ENCODE measurements at places on chromosomes 5 and 9.

DNA sequence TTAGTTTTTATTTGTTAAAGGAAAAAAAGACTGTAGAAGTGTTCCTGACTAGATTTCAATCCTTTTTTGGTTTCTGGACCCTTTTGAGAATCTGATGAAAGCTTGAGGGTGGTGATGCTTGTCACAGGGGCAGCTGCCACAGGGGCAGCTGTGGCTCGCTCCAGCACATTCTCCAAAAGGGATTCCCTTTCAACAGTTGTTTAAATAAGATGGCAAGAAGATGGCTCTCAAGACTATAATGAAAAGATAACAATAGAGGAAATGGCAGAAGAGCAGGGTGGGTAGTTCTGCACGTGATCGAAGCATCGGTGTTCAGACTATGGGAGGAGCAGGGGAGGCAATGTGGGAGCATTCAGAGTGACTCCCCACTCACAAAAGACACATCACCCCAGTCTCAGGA, 46.5 kb upstream of the TNFAIP8 start:
- DNase-seq = no peak

GRCh38 chr9:97638666-97639065, 5.0 kb downstream of the NCBP1 start:
- no peak for DNase-seq

DNA sequence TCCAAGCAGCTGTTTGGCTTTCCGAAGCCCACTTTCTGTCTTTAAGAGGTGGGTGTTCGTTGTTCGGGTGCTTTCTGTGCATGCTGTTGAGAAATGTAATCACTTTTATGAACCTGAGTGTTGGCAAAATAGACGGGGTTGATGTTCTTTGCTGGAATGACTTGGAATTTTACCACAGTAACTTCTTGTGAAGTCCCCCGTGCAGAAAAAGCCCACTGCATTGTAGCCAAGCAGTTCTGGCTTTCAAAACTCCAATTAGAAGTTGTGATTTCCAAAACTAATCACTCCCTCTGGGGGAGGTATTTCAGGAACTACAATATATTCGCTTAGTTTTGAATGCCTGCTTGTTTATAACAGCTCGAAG, 111.1 kb downstream of the PAM start:
- DNase-seq = no peak

GRCh38 chr5:40276426-40277102, 403.2 kb upstream of the PTGER4 start:
- DNase-seq = no peak

GRCh38 chr5:178180141-178180863, 6.9 kb downstream of the GMCL2 start:
- DNase-seq = no peak

DNA sequence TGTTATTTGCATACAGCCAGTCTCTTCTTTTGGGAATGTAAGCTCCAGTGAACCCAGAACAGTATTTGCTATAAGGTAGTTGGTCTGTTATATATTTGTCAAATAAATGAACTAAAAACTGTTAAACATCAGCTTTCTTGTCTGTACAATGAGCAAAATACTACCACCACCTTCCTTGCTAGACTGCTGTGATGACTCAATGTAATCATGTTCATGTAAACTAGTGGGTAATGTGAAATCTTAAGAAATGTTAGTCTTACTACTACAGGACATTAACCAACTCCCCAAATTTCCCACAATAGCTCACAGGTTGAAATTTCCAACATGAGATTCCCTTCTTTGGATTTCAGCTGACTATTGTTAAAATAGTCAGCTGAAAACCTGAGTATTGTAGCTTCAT, 176.1 kb downstream of the TRPM3 start:
- DNase-seq = no peak

GRCh38 chr5:122145906-122146305, 16.6 kb downstream of the ZNF474 start:
- no peak for DNase-seq

DNA sequence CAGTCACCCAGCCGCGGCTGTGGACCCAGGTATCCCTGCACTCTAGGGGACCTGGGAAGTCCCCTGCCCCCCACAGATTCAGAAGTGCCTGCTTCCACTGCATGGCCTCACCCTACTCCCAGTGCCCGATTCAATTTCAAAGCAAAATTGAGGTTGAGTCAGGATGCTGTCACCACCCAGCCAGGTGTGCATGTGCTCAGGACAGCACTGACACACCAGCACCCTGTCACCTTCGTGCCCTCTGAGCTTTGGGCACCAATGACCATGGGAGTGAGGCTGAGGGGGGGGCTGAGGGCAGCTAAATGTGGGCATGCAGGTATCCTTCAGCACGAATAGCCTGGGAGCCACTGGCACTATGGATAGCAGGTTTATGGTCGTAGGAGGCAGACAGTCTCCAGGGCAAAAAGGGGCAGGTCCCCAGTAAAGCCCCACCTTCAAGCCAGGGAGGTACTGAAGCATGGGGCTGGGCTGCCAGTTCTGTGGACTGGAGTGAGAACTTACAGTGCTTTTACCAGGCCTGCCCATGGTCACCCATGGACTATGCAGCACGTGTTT, 1151.6 kb upstream of the CDH6 start:
- no peak for DNase-seq

DNA sequence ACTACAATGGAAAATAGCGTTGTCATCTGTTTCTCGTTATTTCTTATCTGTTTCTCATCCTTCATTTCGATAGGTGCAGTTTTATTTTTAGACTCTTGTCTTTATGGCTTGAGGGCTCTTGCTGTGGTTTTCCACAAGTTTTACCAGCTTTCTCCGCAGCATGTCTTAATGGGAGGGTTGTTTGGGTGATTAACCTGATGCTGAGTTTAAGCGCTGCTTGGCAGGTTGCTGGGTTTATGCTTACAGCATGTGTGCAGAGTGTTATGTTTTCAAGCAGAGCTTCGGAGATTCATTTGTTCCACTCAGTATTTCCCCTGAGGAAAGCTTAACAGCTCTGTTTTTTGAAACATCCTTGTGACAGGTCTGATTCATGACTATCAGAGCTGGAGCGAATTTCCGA, 154.0 kb downstream of the SLC12A2 start:
- DNase-seq = no peak

DNA sequence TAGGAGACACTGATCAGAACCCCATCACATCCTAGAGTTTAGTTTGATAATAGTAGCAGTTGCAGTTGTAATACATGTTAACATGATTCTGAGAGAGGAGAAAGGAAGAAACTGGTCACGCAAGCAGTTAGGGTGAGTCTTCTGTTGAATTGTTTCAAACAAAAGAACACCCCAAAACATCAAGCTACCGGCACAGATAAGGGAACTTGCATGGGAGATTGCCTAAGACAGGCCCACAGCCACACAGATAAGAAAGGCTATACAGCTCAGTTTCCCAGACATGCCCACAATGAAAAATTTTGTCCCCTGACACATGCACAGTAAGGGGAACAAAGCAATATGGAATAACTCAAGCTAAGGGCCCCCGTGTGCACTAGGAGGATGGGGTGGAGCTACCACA, 15.9 kb downstream of the HSPB3 start:
- no peak for DNase-seq

GRCh38 chr9:131271506-131271931, 4.8 kb downstream of the FAM78A start:
- DNase-seq = no peak

GRCh38 chr5:172816925-172817562, 17.0 kb upstream of the ERGIC1 start:
- DNase-seq = no peak

DNA sequence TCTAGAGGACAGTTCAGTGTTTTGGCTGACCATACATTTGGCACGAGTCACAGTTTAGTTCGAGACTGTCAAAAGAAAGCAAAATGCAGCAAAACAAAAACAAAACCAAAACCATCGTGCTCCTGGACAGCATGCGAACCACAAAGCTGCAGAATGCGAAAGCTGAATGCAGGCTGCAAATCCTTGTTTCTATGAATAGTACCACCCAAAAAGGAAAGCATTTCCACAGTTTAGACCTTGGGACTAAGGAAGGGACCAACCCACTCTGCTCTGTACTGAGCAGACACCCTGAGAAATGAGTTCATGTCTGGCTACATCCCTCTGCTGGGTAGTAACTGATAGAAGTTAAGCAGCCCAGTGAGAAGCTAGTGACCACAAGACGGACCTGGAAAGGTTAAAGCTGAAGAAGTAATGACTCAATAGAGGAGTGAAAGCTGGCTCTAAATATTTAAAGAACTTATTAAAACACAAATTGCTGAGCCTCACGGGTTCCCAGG, 3.9 kb downstream of the GCNT4 start:
- DNase-seq = no peak

DNA sequence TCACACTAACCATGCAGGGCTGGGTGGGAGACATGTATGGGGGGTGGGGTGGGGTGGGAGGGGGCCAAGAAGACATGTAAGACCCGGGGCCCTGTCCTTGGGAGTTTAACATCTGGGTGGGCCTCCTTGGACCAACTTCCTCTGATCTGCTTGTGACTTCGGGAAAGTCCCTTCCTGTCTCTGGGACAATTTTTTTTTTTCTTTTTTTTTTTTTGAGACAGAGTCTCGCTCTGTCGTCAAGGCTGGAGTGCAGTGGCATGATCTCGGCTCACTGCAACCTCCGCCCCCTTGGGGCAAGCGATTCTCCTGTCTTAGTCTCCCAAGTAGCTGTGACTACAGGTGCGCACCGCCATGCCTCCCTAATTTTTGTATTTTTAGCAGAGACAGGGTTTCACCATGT, 23.8 kb upstream of the IER5L start:
- no peak for DNase-seq

DNA sequence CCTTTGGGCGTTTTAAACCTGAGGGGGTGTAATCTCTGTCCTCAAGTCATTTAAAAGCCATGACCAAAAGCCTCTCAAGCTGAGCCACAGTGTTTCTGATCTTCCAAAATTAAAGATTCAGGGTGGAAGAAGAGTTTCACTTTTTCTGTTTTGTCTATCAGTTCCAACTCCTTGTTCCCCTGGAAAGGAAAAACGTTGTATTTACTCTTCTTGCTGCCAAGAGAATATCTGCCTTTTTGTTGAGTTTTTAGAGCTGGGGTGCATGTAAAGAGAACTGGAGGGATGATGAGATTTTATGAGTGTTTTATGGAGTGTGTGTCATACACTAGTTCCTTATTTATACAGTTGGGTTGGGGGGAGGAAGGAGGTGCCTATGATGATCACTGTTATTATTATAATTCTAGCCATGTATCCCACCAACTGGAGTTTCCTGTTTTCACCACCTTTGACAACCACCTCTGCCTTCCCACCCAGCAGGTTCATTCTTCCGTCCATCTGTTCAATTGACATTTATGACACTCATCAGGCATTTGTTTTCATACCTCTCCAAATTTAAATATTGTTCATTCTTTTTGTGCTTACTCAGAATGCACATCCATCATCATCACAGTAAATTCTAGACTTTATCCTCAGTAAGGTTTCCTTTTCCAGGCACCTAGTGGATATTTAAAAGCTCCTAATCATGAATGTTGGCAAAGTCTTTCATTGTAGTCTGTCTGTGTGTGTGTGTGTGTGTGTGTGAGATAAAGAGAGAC, 97.9 kb upstream of the MPDZ start:
- DNase-seq = no peak

- no peak for DNase-seq
These were observed 3.6 kb upstream of the AGPAT2 start for GRCh38 chr9:136690806-136691261.

DNA sequence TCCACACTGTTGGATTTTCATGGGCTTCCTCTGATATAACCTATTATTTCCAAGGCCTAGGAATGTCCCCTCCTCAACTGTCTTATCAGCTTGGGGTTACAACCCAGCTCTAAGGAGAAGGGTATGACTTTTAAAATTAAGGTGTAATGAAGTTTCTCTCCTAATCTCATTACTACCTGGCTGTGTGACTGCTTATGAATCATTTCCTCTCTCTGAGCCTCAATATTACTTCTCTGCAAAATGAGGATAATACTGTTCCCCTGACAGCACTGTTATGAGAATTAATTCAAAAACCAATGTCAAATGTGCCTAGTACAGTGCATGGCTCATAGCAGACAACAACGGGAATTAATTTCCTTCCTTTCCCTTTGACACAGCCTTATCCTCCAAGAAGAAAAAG, 118.9 kb downstream of the NR6A1 start:
- DNase-seq = no peak

DNA sequence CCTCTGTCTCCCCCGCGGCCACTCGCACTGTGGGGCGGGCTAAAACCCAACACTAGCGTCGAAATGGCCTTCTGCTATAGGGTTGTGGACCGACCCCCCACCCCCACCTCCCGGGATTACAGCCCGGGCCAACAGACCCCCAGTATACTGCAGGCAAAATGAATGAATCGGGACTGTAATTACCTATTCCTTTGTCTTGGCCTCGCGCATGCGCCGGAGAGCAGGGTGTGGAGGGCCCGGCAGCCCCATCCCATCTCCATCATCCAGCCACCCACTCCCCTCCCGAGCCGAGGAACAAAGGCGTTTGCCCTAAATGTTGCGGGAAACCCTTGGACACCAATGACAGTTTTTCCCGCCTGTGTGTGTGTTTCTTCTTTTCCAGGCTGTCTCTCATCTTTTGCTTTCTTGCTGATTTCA, 1.6 kb downstream of the BASP1 start:
- DNase-seq = no peak

- no peak for DNase-seq
These were observed 210.2 kb downstream of the FRMD3 start for GRCh38 chr9:83327750-83328622.

DNA sequence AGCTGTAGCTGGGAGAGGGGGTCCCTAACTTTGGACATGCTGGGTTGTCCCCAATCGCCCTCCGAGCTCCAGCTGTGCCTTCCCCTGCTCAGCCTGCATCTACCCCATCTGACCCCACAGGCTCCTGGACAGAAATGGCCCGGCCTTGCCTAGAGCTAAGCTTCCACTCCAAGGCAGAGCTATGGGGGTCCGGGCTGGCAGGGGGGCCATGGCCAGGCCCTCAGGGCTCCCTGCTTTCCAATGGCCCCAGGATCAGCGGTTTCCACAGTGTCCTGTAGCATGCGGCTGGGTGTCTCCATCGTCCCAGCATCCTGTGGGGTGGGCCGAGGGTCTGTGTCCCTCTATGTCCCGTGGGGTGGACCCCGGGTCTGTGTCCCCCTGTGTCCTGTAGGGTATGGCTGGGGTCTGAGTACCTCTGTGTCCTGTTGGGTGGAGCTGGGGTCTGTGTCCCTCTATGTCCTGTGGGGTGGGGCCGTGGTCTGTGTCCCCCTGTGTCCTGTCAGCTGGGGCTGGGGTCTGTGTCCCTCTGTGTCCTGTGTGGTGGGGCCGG, 130.6 kb downstream of the RXRA start:
- DNase-seq = no peak

- DNase-seq = no peak
These were observed 18.1 kb downstream of the TRIP13 start for GRCh38 chr5:910769-911160.

GRCh38 chr5:55626790-55627189, 85.3 kb downstream of the SLC38A9 start:
- DNase-seq = no peak

DNA sequence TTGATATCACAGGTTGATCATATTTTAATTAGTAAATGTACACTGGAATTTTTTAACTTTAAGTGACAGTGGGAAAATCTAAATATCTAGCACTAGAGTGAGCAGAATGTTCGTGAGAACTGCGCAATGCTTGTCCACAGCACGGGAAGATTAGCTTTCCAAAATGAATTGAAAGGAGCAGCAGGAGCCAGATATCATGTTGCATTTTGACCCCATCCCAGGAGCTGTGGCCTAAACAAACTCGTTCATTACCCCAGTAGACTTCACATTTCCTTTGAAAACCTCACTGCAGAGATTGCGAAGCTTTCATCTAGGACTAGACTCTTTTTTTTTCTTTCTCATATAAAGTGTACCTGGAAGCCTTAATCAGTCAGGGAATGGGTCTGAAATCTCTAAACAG, 525.8 kb downstream of the CTNND2 start:
- no peak for DNase-seq

All from T-helper 1 cell (primary cell).